Stimulated activated effector memory CD8-positive, alpha-beta T cell treated with anti-CD3 and anti-CD28 coated beads, Interleukin-12 subunit alpha, Interleukin-12 subunit beta, amount 100 ng/mL, for 72 hours (primary cell): ENCODE measurements at places on chromosomes 7 and 10.
A peak's percentile ranks its signal among the peaks of the same experiment; 100 is the strongest.

GRCh38 chr7:43649755-43650274, 66.9 kb downstream of the STK17A start:
- DNase-seq, result peak; percentile 33

GRCh38 chr10:21047096-21047495, 150.0 kb upstream of the NEBL start:
- DNase-seq, result no peak

- DNase-seq, result no peak
Observed at GRCh38 chr7:26507108-26507987, 215.7 kb downstream of the SNX10 start.

DNA sequence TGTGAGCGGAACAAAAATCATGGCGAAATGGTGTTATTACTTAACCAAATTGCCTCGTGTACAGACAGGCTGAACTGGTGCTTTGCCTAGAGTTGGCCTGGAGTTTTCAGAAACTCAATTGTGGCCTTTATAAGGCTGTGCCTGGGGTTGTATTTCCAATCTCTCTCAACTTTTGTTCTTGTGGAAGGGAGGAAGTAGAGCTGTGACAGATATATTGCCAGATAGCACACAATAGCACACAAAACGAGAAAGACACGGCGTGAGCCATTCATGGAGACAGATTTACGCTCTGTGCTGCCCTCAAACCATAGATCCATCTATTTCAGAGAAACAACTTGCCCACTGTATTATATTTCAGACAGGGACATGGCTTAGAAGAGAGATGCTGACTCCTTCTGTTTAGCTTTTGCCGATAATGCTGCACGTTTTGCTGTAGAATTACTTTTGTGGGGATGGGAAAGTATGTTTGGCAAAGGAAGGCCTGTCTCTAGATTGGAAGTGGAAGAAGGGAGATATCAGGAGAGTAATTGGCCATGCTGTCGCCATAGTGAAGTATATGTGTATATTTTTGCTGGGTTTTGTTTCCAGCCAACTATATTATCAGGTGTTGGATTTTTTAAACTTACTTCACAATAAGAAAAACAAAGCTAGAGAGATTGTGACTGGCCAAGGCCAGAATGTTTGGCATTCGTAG, 80.4 kb downstream of the AUTS2 start:
- DNase-seq, result no peak

DNA sequence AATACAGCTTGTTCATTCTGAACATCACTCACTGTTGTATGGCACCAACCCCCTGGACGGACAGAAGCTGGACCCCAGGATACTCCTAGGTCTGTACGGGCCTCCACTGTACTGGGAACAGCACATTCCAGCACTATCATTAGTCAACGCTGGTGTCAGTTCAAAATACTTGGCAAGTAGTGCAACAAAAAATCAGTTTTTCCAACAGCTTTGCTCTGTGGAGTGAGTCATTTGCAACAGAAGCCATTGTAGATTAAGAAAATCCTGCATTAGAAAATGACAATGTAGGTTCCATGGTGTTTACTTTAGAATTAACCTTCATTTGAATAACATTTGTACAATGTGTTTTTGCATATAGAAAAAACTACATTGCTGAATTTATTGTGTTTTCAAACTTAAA, 266.6 kb downstream of the HDAC9 start:
- no peak for DNase-seq

DNA sequence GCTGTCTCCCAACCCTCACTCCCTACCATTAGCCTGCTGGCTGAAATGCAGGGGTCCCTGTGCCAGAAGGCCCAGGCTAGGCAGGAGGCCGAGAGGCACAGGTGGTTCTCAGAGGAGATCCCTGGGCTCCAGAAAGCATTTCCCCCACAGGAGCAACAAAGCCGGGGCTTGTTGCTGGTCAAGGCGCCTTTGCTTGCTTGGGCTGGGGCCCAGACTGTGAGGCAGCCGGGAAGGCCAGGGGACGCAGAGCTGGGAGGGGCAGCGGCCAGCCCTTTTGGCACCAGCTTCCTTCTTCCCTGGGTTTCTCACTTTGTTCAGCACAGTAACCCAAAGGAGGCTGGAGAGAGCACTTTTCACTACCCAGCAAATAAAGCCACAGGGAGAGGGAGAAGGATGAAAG, 48.6 kb downstream of the FBXW4 start:
- DNase-seq, result no peak

GRCh38 chr10:30911303-30911863, 120.3 kb downstream of the ZNF438 start:
- no peak for DNase-seq

GRCh38 chr10:110788620-110789385, 82.9 kb upstream of the PDCD4 start:
- DNase-seq, result no peak
